Dermis microvascular lymphatic vessel endothelial cell (primary cell): ENCODE measurements at places on chromosomes 16 and 17.
A peak's percentile ranks its signal among the peaks of the same experiment; 100 is the strongest.

DNA sequence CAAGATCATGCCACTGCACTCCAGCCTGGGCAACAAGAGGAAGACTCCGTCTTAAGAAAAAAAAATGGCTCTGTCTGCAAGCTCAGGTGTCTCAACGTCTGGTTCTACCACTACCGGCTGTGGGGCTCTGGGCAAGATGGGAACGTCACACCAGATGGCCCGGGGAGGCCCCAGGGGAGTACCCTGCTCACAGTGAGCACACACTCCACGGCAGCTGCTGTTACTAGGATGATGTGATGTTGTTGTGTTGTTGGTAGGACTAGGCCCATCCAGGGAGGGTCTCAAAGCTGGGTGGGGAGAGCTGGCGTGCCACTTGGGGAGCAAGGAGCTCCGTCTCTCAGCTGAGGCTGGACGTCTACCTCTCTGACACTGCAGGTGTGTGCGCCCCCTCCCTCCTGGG, 9.4 kb upstream of the NPTX1 start:
- no peak for DNase-seq

- no peak for DNase-seq
Measured at GRCh38 chr17:67427424-67427823, 50.3 kb downstream of the PITPNC1 start.

DNA sequence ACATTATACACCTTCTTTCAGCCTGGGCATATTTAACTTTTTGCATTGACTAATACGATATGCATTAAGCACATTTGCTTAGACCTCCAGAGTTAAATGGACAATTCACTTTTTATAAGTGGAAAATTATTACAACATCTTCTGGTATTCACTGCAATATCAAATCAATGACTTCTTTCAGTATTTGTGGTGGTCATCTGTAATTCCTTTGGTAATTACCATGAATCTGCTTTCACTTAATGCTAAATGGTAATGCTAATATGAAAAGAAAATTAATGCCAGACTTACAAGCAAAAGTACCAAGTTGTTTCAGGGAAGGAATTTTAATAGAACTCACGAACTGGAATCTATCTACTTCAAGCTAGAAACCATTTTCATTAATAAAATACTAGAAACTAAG, 6.4 kb downstream of the GPATCH8 start:
- no peak for DNase-seq

GRCh38 chr17:31068291-31068690, 26.5 kb upstream of the NF1 start:
- DNase-seq, result peak; percentile 63

DNA sequence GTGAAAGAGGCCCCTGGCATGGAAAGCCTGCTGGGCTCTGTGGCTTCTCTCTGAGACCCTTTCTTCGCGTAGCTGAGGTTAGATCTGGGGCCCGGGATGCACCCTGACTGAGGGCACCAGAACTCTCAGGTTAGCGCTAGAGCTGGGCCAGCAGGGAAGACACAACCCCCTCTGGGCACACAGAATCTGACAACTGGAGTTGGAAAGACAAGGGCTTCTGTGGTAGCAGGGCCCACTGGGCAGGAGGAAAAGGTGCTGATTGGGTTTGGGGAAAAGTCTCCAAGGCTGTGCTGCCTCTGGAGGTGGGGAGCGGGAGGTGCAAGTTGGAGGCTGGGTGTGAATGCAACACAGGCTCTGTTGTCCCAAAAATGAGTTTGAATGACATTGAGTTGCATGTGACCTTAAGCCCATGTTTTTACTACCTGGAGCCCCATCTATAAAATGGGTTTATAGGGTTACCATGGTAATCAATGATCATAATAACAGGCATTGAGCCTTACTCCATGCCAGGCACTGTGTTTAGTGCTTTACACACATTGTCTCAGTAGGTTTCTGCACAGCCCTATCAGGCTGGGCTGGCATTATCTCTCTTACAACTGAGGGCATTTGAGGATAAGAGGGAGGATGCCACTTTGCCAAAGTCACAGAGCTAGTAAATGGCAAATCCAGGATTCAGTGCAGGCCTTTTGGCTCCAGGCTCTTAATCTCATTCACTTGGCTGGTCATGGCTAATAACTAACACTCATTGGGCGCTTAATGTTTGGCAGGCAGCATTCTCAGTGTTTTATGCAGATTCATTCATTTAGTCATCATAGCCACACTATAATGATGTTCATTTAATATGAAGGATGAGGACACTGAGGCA, 9.5 kb upstream of the IGFBP4 start:
- no peak for DNase-seq

DNA sequence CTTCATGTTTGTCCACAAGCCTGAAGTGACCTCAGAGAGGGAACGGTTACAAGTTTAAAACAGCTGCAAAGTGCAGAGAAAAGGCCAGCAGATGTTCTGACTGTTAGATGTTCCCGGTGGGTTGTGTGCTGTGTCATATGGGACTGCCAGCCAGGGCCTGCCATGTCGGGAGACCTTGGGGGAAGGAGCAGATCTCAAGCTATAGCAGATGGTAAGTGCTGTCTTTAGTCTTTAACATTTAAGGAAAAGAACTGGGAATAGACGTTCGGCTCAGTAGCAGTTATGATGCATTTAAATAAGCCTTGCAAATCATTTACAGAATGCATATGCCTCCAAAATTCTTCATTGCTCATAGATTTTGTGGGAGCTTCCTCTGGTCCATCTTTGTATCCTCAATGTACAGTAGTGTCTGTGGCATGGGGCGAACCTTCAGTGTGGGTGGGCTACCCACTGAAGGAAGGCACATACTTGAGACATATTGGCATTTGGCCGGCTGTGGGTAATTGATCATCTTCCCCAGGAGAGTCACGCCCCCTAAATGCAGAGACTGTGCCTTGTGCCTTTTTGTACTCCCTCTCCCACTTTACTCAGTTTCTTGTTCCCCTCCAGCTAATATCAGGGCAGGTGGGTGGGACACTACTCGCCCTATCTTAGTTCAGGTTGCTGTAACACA, 131.9 kb downstream of the NPIPB5 start:
- DNase-seq, result no peak

GRCh38 chr17:49787884-49788477, 500 bp upstream of the KAT7 start:
- DNase-seq, result no peak

GRCh38 chr17:1643999-1644492, 1.5 kb downstream of the SCARF1 start:
- no peak for DNase-seq

DNA sequence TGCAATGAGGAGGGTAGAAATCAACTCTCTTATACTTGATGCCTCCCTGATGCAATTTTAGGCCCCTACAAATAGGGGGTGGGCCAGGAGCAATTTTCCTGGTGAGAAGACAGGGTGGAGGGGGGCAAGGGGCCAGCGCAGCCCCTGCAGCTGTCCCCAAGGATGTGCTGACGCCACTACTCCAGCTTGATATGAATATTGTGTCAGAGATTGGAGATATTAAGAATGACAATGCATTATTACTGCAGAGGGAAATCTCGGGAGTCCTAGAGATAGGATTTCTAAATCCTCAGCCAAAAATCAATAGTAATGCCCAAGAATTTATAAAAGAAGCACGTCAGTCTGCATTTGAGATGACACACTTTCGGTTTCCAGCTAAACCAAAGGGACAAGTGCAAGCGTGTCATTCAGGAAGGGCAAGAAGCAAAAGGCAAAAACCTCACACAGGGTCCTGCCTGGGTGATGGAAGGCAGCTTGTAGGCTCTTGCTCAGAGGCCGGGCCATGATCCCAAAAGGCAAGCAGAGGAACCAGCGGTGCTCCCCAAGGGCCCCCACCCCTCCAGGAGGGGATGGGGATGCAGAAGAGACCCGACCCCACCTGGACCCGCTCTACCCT, 178.8 kb downstream of the C16orf78 start:
- DNase-seq, result no peak
